ENCODE measurements at places on chromosomes 5 and 9. TPM values are rescaled to one million over a fixed set of nuclear protein-coding genes. Genes with fewer than 3 reads are reported as not detected.

DNA sequence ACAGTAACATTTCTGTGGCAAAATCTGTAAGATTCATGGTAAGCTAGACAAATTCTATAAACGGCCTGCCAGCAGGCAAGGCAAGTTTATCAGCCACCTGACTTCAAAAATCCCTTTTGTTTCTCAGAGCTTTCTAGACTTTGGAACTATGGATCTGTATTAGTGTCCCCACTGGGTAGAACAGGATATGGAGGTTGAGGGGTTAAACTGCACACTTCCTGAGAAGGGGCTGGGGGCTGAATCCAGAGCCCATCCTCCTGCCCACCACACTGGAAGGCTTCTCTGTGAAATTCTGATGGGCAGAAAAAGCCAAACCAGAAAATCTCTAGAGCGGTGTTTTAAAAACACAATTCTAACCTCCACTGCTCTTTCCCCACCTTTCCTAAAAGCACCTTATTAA, 128.7 kb downstream of the ENTREP1 start:
- no peak for DNase-seq

DNA sequence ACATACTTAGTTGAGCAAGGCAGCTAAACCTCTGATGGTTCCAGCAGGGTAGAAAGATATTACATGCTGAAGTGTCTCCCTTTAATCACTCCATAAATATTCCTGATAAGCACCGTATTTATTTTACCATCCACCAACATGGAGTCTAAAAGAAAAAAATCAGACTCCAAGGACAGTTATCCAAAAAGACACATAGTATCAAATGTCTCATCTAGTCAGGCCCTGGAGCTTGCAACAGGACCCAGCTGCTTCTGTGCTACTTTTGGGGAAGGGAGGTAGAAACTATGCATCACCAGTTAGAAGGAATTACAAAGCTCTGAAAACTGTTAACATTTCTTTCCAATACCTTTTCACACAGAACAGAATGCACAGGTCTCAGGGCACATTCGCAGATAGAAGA, 88.1 kb downstream of the S1PR3 start:
- no peak for DNase-seq

DNA sequence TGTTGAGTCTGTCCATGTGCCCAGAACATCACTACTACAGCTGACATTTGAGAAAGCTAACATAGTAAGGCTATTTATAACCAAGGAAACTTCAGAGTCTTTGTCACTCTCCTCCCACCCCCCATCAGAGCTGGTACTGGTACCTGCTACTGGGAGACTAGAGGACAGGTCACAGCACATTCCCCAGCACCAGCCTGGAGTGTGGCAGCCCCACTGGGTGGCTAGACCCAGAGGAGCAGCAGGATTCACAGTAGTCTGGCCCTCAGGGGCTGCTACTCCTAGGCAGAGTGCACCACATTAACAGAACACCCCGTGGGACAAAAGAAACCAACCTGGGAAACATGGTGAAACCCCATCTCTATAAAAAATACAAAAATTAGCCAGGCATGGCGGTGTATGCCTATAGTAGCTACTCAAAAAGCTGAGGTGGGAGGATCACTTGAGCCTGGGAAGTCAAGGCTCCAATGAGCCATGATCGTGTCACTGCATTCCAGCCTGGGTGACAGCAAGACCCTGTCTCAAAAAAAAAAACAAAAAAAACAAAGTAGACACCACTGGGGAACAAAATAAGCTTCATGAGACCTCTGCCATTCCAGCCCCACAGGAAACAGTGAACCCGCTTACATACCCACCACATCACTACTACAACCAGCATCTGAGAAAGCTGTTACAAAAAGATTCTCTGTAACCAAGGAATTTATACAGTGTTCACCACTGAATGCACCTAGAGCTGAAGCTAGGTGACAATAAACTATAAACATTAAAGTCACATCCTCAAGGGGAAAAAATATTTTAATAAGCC, 26.3 kb upstream of the PTGER4 start:
- DNase-seq: no peak

GRCh38 chr5:26014206-26014605, 1024.2 kb downstream of the CDH9 start:
- no peak for DNase-seq

DNA sequence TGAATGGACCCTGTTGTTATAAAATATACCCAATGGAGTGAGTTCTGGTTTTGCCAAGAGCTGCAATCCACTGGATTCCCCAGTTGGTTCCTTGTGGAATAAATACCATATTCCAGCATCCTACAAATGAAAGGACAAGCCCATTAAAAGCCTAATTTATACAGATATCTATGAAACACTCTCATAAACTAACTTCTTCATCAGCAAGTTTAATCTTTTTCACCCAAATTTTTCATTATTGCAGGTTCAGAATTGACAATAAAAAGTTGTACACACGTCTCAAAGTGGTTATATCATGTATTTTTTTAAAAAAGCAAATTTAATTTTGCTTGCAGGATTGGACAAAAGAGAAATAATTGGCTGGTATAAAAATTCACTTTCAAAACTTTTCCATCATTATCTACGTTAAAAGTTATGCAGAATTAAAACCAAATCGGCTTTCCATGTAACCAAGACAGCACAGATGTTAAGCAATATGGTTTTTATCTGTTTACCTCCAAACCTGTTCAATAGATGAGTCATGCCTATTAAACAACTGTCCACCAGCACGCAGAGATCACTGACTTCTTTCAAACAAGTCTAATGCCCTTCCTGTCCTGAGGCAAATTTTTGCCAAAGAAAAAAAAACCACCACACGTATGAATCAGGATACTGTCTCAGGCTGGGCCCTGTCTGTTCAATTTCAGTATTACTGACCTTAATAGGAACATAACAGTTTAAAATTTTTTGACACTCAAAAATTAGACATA, 42.5 kb downstream of the CEMIP2 start:
- DNase-seq: no peak

DNA sequence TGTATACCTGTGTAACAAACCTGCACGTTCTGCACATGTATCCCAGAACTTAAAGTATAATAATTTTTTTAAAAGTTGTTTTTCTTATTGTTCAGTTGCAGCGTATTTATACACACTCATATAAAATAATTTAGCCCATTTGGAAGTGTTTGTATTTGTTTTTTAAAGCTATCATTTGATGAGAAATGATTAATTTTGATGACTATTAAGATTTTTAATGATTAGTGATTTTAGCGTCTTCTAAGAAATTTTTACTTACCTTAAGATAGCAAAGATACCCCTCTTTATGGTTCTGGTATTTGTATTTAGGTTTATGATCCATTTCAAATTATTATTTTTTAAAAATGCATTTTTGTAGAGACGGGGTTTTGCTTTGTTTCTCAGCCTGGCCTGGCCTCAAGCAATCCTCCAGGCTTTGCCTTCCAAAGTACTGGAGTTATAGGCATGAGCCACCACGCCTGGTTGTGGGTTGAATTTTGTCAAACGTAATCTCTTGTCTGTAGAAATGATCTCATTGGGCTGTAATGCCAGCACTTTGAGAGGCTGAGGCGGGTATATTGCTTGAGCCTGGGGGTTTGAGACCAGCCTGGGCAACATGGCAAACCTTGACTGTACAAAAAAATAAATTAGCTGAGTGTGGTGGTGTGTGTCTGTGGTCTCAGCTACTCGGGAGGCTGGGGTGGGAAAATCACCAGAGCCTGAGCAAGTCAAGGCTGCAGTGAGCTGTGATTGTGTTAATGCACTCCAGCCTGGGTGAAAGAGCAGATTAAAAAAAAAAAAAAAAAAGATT, 26.9 kb downstream of the CSNK1G3 start:
- DNase-seq: no peak

DNA sequence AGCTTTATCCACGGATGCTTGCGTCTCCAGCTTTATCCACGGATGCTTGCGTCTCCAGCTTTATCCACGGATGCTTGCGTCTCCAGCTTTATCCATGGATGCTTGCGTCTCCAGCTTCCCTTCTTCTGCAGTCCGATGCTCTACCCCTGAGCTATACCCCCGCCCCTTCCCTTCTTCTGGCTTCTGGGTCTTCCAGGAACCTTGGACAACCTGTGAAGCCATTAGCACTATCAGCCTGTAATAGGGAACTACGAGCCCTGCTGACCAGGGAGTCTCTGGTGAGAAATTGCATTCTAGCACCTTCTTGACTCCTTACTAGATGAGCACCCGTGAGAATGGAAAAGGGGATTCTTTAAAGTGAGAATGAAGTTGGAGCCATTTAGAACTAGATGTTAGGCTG, 39.1 kb upstream of the SH3PXD2B start:
- no peak for DNase-seq

GRCh38 chr5:147693233-147693632, 89.3 kb downstream of the JAKMIP2 start:
- no peak for DNase-seq

- DNase-seq: no peak
These were observed 9.2 kb downstream of the TNFSF8 start for GRCh38 chr9:114921171-114921570.

DNA sequence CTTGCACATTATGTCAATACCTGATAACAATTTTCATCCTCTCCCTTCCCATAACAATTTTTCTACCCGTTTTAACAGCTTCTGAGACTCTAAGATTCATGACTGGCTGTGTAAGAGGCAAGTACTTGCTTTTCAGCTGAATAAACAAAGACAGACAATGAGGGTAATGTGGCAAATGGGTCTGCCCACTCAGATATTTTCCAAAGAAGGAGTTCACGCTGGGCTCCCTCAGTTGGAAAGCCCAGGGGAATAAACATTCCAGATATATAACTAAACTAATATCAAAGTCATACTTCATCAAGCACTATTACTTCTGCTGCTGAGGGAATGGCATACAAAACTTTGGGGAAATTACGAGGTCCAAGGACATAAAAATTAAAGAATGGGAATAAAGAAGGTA, 24.4 kb downstream of the MEGF9 start:
- DNase-seq: no peak

DNA sequence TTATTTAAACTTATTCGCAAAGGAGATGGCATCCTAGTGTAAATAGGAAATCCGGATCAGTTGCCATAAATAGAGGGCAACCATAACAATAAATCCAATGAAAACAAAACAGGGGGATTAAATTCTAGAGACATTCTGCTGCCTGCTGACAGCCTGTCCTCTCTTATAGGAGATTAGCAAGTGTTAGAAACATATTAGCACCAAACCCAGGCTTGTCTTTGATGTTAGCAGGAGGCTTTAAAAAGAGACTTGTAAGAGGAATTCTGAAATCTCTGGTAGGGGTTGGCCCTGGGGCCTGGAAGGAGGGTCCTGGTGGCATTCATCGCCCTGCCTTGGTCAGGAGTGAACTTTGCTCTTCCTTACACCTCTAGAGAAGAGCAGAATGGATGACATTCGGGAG, 21.6 kb downstream of the NDST1 start:
- DNase-seq: no peak

DNA sequence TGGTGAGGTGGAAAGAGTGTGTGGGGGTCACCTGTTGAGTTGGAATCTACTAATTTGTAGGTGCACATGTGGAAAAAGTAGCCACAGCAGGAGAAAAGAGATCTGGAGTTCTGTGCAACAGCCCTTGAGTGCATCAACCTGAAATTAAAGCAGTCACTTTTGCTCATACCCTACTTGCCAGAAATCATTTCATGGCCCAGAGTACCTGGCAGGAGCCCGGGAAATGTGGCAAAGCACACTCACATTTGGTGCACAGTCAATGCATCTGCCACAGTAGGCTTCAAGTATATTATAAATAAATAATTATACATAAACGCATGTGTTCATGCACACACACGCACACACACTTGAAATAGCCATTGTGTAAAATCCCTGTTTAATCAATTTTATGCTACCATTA, 203.0 kb downstream of the ICE1 start:
- DNase-seq: no peak

- no peak for DNase-seq
These were observed 81.1 kb upstream of the SLC12A2 start for GRCh38 chr5:128002425-128002824.

DNA sequence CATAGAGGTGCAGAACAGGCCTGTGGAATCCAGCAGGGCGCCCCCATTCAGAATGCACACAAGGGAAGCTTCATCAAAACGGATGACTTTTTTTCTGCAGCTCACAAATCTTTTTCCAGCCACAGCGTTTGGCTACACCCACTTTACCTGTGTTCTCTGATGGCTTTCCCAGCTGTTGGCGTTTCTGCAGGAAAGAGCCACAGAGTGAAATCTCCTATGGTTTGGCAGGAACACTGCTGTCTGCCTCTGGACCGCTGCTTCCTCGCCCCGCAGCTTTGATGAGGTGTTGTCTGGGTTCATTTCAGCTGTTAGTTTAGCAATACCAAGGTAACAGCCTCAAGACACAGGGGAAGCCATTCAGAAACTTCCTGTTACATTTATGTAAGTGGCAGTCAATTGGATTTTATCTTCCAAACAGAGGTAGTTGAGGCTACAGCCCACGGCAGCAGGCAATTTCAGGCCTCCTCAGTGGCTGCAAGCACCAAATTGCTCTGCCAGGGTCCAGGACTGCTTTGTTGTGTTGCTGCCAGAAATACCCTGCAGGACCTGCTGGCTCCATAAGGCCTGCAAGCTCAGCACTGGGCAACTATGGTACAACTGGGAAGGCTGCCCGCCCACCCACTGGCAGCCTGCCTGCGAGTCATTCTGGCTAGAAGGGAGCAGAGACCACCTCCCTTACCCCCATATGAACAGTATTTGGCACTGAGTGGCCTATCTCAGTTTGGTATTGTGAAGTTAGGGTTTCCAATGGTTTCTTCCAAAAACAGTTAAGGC, 96.7 kb downstream of the MVB12B start:
- DNase-seq: no peak

GRCh38 chr5:131023498-131023865, 141.6 kb downstream of the HINT1 start:
- DNase-seq: no peak

GRCh38 chr9:134809826-134810225, 70.8 kb upstream of the FCN2 start:
- DNase-seq: no peak

DNA sequence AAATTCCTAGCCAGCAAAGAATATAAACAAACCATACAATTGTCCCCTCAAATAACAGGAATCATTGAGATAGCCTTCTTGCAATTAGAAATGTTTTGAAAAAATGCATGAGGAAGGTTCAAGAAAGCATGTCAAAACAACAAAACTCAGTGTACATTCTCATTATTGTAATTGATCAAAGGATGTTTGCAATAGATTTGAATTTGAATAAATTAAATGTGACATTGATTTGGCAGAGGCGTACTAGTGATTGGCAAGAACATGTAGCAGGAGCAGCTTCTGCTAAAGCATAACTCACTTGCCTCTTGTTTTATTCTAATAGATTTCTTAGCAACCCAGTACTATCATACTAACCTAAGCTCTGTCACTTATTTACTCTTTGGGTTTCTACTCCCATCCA, 19.9 kb downstream of the SMIM15 start:
- DNase-seq: no peak

GRCh38 chr5:173775261-173776197, 112.6 kb upstream of the CPEB4 start:
- no peak for DNase-seq

GRCh38 chr5:160390787-160391696, 8.8 kb downstream of the FAM200C start:
- DNase-seq: no peak

GRCh38 chr5:56095579-56096102, 100.9 kb upstream of the IL6ST start:
- no peak for DNase-seq

QRFP gene
- not detected for total RNA-seq

PCDHB11 gene
- total RNA-seq: 1.4 TPM

PTPN3 gene
- total RNA-seq: 3.7 TPM

SPINK13 gene
- not detected for total RNA-seq

POC5 gene
- 11.9 TPM for total RNA-seq

MED27 gene
- total RNA-seq: 32.7 TPM

NTNG2 gene
- total RNA-seq: 0.52 TPM

CBY3 gene
- total RNA-seq: 1.4 TPM

WNT8A gene
- 0.27 TPM for total RNA-seq

KIF12 gene
- total RNA-seq: 3.4 TPM
